Smooth muscle cell of trachea (primary cell): ENCODE measurements at places on chromosomes 5 and 9. TPM values are rescaled to one million over a fixed set of nuclear protein-coding genes. Genes with fewer than 3 reads are reported as not detected.

The SPATA31E1 gene
- not detected in 2 replicates for total RNA-seq

The PNPLA7 gene
- total RNA-seq, result 1.3 and 2.0 TPM in 2 replicates

The ARHGEF28 gene
- 19.0 and 32.6 TPM in 2 replicates for total RNA-seq

The C5orf52 gene
- not detected in 2 replicates for total RNA-seq

The MYMK gene
- not detected in 2 replicates for total RNA-seq
